EH (cell line): ENCODE measurements at places on chromosomes 4 and X.

DNA sequence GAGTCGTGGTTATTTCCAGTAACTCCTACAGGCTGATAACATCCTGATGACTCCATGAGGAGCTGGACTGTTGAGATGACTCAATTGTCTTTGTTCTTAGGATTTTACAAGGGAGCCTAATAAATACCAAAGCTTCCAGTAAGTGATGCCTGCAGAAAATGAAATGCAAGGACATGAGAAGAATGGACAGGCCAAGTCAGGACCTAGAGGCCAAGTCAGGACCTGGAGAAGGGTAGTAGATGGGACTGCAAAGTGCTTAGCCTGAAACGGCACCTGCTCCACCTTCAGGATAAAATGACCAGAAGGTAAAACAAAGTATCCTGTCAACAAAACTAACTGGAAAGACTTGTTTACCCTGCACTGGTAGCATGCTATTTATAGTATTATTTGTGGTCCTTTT lies 6.4 kb upstream of the SLC10A6 start:
- peak; percentile 94 for DNase-seq

GRCh38 chrX:41733939-41734338 lies 10.0 kb downstream of the GPR82 start:
- DNase-seq = no peak

GRCh38 chr4:168304744-168305459 lies 13.7 kb downstream of the DDX60 start:
- peak; percentile 86 for DNase-seq

DNA sequence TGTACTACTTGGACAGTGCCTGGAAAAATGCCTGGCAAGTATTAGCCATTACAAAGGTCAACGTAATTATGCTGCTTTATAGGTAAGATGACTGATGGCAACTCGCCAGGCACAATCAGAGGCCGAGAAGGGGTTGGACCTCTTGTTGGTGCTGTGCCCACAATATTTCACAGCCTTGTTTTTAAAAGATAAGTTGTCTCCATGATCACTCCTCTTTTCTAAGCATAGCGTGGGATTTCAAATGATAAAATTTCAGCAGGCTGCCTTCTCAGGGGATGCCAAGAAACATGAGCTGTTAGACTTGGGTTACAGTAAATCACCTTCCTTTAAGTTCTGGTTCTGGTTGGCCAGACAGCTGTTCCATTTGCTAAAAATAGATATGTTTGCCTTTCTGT lies 26.9 kb downstream of the HOPX start:
- DNase-seq = no peak

GRCh38 chrX:24396236-24396930 lies 35.9 kb downstream of the SUPT20HL1 start:
- peak; percentile 41 for DNase-seq

DNA sequence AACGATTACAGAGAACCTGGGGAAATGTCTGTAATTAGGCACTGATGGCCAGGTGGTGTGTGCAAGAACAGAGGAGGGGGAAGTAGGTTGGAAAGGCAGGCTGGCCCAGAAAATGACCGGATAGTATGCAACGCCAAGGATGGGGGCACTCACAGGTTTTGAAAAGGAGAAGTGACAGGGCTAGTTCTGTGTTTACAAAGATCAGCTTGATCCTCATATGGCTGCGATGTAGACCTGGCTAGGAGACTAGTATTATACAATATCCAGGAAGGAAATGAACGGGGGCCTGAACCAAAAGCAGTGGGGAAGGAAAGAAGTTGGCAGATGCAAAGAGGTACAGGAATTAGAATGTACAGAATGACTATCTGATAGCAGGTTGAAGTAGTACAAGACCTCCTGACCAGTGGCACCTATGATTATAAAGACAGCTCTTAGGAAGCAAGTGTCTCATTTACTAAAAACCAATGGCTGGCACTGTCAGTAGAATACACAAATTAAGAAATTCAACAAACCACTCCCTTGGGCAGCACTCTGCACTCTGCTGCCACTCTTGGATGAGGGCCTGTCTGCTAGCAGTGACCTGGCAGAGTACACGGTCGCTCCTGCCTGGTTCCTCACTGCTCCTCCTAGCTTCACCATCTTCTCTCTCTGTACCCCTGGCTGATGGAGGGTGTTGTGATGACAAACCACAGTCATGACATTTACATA lies 14.1 kb downstream of the MFAP3L start:
- DNase-seq = no peak

DNA sequence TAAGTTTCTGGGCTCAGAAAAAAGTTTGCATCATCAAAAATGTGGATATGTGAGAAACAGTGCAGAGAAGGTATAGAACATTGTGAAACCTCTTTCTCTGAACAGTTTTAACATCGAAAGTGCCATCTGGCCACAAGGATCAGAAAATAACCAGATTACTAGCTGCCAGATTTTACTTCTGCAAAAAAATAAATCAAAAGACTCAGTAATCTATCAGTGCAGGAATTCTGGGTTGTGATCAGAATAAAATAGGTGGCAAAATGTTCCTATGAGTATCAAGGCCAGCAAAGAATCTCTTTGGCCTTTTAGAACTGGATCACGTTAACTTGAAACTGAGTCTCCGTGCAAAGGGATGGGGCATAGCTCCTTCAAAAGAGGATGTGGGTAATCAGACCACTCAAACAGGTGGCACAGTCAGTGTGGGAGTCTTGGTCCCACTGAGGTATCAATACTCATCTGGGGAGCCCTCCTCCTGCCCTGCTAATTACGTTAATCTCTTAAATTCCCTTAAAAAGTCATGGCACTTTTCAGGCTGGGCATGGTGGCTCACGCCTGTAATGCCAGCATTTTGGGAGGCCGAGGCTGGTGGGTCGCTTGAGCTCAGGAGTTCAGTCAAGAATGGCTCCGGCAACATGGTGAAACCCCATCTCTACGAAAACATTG lies 26.7 kb upstream of the RBM47 start:
- DNase-seq = no peak

- no peak for DNase-seq
Measured at GRCh38 chr4:104969394-104970082, 177.1 kb upstream of the TET2 start.

DNA sequence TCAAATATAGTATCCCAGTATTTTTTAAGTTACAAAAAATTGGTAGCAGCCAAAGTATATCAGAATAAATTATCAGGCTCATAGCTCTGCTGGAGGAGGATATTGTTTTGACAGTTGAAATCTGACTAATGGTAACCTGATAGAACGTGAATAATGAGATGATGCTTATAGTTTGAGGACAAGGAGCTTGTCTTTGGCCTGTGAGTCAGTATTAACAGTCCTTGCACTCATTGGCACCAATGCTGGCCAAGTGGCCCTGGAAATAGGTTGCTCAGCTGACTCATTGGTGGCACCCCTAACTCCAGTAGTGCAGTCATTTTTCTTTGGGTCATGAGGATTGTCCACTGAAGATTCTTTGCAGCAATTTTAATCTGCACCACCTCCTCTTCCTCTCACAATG lies 203.3 kb upstream of the JADE1 start:
- DNase-seq = peak; percentile 64

DNA sequence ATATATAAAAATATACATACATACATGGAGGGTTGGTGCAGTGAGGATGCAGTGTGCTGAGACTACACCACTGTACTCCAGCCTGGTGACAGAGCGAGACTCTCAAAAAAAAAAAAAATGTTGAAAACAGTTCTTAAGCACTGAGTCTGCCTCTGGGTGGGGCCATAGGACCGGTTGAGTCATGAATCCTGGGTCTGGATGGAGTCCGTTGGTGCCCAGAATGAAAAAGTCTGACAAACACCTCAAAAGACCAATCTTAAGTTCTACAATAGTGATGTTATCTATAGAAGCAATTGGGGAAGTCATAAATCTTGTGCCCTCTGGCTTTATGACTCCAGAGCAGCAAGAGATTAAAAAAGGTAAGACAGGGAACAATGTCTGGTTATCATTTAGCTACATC lies 70.4 kb downstream of the FGFBP1 start:
- peak; percentile 11 for DNase-seq

DNA sequence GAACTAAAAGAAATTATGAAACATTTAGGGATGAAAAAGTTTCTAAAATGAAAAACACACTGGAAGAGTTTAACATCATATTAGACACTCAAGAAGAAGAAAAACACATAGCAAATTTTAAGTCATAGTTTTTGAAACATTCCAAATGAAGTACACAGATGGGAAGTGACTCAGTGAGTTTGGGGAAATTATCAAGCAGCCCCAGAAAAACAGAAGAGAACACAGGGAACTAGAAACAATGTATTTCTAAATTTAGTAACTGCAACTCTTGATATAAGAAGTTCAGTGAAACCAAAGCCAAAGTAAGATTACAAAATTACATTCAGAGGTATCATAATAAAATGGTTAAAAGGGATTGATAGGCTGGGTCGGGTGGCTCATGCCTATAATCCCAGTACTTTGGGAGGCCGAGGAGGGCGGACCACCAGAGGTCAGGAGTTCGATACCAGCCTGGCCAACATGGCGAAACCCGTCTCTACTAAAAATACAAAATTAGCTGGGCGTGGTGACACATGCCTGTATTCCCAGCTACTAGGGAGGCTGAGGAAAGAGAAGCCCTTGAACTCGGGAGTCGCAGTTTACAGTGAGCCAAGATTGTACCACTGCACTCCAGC lies 461.2 kb downstream of the KCTD8 start:
- no peak for DNase-seq

- DNase-seq = no peak
Measured at GRCh38 chr4:152909901-152910300, 26.2 kb upstream of the FHDC1 start.

DNA sequence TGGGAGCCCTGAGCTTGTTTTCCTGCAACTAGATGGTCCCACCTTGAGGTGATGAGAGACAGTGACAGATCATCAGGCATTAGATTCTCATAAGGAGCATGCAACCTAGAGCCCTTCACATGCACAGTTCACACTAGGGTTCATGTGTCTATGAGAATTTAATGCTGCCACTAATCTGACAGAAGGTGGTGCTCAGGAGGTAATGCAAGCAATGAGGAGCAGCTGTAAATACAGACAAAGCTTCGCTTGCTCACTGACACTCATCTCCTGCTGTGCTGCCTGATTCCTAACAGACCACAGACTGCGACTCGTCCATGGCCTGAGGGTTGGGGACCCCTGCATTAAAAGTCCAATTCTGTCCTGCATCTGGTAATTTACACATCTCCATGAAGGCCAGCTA lies 141.6 kb downstream of the KCNIP4 start:
- DNase-seq = peak; percentile 26

GRCh38 chrX:71978164-71978563 lies 67.5 kb downstream of the NHSL2 start:
- DNase-seq = no peak

DNA sequence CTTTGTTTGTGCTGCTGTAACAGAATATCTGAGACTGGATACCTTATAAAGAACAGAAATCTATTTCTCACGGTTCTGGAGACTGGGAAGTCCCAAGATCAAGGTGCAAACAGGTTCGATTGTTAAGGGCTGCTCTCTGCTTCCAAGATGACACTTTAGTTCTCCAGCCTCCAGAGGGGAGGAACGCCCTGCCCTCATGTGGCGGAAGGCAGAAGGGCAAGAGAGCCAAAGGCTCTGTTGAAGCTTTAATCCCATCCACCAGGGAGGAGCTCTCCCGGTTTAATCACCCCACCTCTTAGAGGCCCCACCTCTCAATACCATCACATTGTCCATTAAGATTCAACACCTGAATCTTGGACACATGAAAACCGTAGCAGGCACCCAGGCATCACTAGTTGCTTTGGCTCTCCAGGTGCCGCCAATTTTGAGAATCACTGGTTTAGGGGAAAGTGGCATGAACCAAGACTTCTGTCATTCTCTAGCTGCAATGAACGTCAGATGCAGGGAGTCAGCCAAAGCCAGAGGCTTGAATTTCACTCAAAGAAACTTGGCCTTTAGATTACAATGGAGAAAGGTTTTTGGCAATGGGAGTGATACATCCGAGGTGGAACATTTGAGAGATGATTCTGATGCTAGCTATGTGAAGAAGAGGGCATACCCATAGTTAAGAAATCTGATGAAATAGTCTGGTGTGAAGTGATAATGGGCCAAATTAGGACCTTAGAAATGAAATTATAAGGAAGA lies 15.7 kb downstream of the FHL1 start:
- DNase-seq = peak; percentile 64

DNA sequence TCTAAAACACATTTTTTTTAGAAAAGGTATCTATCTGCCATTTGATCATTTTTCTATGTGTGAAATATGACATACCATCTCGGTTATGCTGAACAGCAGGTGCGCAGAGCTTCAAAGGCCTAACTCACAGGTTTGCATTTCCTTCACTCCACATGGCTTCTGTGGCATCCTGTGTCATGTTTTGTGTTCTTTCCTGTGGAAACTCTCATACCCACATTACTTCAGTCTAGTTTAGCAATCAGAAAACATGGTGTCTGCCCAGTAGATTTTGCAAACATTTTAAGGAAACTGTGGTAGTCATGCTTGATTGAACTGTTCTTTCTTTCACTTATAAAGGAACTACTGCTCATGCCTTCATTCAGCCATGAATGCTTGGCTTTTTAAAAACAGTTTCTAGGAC lies 11.3 kb upstream of the ARAP2 start:
- DNase-seq = no peak

DNA sequence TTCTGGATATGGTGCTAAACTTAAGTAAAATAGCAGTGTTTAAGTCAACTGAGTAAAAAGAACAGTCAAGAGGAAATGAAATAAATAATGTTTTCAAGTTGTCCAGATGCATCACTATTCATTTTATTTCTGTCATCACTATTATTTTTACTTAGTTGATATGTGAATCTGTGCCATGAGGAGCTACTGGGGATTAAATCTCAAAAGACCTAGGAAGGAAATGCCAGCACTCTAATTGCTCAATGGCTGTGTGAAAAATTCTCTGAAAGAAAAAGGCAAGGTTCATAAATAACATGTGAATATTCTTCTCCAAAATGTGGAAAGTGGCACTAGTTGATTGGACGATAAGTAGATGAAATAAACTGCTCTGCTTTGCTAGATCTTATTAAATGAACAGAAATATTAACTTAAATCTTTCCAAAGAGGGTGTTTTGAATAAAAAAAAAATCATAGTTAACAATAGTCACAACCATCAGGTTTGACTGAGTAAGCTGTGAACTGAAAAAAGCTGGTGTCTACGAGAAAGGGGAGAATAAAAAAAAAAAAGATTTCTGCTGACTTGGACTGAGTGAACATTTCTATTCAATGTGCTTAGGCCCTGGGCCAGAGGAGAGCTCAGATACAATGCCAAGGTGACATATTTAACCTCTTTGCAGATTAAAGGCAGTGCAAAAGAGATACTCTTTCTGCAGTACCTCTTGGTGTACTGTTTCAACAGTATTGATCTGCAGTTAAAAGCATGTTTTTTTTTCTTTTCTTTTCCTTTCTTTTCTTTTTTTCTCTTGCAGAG lies 1.6 kb downstream of the SPARCL1 start:
- DNase-seq = no peak

- no peak for DNase-seq
Measured at GRCh38 chr4:186840771-186841301, 117.2 kb upstream of the FAT1 start.

DNA sequence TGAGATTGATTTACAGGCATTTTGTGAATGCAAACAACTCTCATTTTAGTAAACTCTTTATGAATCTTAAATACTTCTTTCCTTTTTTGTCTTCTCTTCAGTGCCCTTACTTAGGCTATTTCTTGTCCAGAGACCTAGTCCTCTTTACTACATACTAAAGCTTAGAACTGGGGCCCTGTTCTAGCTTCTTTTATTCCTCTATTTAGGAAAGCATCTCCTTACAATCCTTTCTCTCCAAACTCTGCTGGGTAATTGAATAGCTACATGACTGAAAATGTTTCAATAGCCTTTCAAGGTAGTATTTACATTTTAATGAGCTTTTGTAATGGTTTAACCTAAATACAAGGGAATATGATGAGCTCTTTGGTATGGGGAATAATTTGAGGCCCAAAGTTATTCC lies 1701.5 kb upstream of the TENM3 start:
- DNase-seq = no peak

GRCh38 chr4:148542922-148543623 lies 100.9 kb upstream of the NR3C2 start:
- DNase-seq = no peak
